ENCODE measurements at places on chromosomes 4 and X. TPM values are rescaled to one million over a fixed set of nuclear protein-coding genes. Genes with fewer than 3 reads are reported as not detected.

DNA sequence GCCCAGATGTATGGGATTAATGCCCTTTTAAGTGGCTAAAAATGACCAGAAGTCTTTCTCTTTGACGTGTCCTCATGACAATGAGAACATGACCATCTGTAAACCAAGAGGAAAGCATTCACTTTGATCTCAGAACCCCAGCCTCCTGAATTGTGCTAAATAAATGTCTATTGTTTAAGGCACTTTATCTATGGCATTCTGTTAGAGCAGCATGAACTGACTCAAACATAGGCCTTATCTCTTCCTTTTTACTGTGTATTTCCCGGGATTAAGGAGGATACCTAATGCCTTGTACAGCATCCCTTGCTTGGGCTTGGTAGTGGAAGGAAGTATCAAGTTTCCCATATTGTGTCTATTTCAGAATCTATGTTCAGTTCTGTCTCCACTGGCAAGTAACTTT, 47.2 kb upstream of the HS3ST1 start:
- no peak for DNase-seq

DNA sequence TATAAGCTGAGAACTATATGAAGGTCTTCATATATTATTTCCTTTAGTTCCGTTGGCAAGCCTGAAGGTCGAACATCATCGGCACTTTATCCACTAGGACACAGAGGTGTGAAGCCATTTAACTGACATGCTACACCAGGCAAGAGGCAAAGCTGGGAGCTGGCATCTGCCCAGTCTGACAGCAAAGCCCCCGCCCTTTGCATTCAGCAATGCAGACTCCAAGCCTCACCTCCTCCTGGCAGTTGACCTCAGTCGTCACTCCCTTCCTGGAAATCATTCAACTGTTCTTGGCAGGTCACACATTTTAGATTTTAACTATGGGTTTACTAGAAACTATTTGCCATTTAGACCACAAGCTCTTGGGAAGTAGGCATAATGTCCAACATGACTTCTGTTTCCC, 135.8 kb upstream of the FRG1 start:
- DNase-seq, result no peak

- no peak for DNase-seq
Measured at GRCh38 chr4:123216543-123216942, 180.1 kb upstream of the SPRY1 start.

GRCh38 chr4:173288296-173288695, 45.9 kb downstream of the HMGB2 start:
- DNase-seq, result peak; percentile 76

MBNL3 gene
- total RNA-seq, result 10.2 TPM

PRSS12 gene
- 27.1 TPM for total RNA-seq

CCKAR gene
- 3.1 TPM for total RNA-seq

Measured in fibroblast of the aortic adventitia (primary cell).